ENCODE measurements at places on chromosomes 7 and 10.

DNA sequence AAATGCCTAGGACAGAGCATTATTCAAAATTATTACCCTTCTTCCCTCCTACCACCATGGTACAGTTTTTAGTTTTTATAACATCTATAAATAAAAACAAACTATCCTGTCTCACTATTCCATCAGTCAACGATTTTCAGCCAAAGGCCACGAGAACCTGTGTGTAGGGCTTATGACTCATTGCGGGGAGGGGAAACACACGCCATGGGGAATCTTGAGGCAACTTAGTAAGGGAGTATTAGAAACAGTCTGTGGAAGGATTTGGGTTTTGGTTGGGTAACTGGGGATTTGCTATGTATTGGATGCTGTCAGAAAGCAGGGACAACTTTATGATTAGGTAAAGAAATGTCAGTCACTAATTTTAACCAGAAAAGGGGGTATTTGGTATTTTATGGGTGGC, 14.7 kb downstream of the GPR141 start:
- DNase-seq, result no peak

DNA sequence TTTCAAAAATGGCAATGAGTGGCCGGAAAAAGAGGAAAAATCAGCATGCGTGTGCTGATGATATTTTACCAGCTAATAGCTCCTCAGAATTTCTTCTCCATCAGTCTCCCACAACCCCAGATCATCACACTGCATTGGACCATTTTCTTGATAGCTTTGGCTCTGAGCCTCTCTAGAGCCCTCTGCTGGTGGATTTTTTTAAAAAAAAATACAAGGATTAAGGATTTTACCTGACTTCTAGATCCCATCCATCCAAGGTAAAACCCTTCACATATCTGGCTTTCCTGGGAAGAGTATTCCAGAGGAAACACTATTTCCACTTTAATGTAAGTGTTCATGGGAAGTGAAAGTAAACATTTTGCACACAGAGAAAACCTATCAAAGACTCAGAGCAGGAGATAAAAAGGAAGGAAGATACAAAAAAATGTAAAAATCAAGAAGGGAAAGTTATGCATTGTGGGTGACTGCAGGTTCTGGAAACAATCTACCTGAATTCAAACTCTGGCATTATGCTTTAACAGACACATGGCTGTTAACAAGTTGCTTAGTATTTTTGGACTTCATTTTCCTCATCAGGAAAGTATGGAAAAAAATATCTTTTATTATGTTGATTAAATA, 380.9 kb downstream of the LRRTM3 start:
- peak; percentile 48 for DNase-seq

DNA sequence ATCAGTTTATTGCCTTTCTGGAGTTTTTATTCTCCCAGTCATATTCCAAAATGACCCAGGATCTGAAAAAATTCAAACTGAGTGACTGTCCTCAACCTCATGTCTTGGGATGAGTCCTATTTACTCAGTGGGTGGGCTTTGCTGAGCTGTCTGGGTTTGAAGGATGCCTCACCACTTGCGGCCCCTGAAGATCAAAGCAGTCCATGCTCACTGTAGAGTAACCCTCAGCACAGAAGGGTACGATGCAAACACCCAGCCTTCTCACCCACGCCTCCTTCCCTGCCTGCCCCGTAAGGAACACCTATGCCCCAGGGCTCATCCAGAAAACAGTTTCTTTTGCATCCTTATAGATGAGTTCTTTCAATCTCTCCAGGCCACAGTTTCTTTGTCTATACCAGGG, 42.2 kb upstream of the GRB10 start:
- no peak for DNase-seq

- DNase-seq, result no peak
Measured at GRCh38 chr10:15346440-15347141, 24.5 kb downstream of the FAM171A1 start.

- no peak for DNase-seq
Measured at GRCh38 chr10:26690731-26691475, 6.6 kb upstream of the PDSS1 start.

DNA sequence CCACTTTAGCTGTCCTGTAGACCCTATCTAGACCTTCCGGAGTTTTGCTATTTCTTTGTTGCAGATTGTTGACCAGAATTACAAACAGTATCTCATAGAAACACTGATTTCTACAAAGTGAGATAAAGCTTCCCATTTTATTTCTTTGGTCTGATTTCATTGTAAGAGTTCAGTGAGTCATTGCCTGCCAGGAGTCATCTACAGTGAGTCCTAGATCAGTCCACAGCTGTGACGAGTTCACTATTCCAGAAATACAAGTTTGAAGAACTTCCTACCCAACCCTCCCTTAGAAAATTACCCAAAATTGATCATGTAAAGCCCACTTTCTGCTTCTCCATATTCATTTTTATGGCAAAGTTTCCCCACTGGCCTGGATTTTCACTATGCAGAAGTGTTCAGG, 905.5 kb downstream of the CNTNAP2 start:
- DNase-seq, result no peak

DNA sequence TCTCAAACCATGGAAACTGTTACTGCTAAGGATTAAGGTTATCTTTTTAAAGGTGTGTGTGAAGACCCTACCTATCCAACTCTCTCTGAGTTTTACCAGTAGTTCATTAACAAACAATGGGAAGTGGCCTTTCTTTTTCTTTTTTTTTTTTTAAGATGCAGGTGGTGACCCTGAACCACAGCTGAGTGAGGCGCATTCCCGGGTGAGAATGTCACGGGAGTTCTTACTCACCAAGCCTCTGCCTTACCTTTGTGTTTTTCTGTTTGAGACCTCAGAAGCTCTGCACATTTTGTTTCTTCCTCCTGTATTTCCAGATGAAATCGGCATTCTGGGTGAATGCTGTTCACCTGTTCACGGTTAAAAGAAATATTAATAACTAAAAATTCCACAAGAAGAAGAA, 2.5 kb downstream of the VIPR2 start:
- no peak for DNase-seq

DNA sequence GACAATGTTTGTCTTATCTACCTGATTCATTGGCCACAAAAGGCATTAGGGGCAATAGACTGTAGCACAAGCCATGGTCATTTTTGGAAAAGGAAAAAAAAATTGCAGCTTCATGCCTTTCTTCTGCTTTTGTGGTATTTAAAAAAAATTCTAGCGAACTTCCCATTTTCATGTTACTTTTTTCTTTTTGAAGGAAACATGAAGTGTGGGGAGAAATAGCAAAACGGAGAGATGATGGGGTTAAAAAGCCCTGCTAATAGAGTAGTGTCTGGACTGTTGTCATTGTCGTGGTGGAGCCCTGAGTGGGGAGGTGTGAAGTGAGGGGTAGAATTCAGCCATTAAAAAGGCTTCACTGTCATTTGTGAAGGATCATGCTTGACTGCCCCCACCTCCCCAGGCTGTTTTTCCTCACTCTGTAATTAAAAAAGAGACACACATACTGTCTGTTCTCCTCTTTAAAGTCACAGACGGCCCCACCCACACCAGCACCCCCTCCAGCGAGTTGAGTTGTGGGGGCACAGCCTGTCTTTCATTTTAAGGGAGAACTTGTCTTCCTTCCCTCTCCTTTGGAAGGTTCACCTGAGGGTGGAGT, 272.4 kb downstream of the CREB5 start:
- peak; percentile 52 for DNase-seq

DNA sequence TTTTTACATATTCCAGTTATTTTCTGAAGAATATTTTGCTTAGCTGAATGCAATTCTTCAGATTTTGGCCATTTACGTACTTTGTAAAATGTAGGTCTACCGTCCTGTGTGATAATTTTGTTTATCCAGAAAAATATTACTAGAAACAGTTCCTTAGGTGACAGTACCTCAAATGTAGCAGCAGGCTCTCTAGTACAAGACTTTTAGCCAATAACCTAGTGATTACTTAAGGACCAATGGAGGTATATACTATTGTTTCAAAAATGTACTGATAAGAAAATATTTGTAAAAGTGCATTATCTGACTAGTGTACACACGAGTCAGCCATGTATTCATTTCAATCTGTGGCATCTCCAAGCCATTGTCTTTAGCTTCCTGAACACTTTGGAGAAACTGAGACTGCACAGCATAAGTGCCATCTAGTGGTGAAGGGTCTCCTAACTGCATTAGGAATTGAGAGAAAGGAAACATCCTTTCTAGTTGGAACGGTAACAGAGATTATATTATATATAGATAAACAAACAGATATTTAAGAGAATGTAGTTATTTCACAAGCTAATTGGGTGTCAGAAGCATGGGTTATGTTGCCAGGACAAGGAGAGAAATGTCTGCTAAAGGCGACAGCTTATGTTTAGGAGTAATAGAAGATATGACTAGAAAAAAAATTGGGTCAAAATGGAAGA, 23.7 kb downstream of the RTKN2 start:
- peak; percentile 90 for DNase-seq

- no peak for DNase-seq
Measured at GRCh38 chr7:44622342-44623151, 16.1 kb downstream of the OGDH start.

GRCh38 chr10:35949811-35950211, 307.7 kb upstream of the FZD8 start:
- no peak for DNase-seq

- DNase-seq, result no peak
Measured at GRCh38 chr7:4738711-4739527, 36.5 kb upstream of the AP5Z1 start.

DNA sequence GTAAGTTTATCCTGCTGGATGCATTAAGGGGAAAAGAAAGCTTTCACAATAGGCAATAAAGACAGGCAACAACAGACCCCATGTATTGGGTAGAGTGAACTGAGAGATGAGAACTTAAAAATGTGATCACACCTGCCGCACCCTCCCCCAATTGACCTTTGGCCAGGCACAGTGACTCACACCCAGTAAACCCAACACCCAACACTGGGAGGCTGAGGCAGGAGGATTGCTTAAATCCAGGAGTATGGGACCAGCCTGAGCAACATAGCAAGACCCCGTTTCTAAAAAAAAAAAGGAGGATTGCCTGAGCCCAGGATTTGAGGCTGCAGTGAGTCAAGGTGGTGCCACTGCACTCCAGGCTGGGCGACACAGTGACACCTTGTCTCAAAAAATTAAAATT, 86.9 kb downstream of the MPP7 start:
- no peak for DNase-seq

All from NAMALWA (cell line).